ENCODE measurements at places on chromosomes 11 and 22.

GRCh38 chr11:2982214-2982613 lies 9.9 kb downstream of the NAP1L4 start:
- no peak for DNase-seq

GRCh38 chr11:88480223-88480622 lies 142.7 kb upstream of the CTSC start:
- peak; percentile 98 for DNase-seq

DNA sequence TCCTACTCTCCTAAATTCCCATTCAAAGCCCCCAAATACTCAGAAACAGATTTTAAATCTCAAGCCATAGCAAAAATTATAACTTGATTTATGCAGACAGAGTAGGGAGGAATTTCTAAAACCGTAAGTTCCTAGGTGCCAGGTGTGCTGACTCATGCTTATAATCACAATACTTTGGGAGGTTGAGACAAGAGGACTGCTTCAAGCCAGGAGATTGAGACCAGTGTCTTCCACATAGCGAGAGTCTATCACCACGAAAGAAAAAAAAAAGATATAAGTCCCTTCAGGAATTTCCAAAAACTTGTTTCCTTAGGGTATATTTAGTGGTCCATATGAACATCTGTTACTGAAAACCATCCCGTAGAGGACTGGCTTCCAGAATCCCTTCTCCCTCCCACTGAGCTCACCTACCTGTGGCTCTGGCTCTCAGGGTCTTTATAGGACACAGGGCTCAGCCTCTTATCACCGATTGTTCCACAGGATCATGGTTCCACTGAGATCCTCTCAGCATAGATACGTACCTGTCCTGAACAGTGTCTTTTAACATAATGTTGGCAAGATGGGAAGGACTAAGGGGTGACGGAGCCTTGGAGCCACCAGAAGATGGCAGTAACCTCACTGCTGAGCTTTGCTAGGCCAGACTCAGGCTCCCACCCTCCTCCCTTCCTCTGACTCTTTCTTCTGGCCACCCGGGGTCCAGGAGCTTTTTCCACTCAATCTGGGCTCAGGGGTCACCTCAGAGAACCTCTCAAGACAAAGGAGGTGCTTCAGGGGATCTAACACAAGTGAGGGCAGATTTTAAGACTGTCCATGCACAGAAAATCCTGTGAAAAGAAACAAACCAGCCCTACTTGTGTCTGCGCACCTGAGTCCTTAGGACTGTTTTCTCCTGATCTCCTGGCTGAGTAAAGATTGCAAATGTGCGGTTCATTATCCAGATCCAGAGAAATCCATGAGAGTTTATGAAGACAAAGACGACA lies 117.5 kb upstream of the TOP3B start:
- no peak for DNase-seq

- peak; percentile 62 for DNase-seq
These were observed 38.4 kb upstream of the A4GALT start for GRCh38 chr22:42758931-42759629.

DNA sequence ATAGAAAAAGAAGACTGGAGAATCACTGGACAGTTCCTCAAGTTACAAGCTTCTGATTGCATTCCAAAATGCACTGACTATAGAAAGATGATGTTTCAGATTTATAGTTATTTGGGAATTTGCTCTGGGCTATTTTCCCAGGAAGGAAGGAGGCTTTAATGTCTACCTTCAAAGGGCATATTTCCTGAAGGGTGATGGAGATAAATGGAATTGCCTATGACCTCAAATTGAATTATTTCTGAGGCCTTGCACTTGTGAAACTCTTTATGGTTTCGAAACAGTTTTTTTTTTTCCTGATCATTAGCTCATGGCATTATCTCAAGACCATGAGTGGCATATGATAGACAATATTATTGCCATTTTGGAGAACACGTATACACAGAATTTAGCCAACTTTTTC lies 333.9 kb downstream of the METTL15 start:
- peak; percentile 30 for DNase-seq

DNA sequence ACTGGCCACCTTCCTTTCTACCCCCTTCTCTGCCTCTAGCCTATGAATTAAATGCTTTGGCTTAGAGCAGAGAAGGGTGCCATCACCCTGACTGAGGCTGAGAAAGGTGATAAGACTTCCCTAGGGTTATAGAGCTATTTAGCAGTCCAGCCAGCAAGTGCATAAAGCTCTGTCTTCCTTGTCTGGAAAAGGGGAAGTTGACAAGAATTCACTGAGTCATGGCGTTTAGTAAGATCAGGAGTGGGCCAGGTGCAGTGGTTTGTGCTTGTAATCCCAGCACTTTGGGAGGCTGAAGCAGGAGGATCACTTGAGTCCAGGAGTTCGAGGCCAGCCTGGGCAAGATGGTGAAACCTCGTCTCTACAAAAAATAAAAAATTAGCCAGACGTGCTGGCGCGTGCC lies 63.1 kb downstream of the LHFPL7 start:
- DNase-seq, result no peak

GRCh38 chr11:12235553-12235946 lies 125.2 kb downstream of the MICAL2 start:
- no peak for DNase-seq

- no peak for DNase-seq
These were observed at the start of gene LRRC32 for GRCh38 chr11:76670485-76671236. LRRC32 (minus strand) TSS chr11:76670747; CDS start chr11:76665954, 4,793 bp downstream.

DNA sequence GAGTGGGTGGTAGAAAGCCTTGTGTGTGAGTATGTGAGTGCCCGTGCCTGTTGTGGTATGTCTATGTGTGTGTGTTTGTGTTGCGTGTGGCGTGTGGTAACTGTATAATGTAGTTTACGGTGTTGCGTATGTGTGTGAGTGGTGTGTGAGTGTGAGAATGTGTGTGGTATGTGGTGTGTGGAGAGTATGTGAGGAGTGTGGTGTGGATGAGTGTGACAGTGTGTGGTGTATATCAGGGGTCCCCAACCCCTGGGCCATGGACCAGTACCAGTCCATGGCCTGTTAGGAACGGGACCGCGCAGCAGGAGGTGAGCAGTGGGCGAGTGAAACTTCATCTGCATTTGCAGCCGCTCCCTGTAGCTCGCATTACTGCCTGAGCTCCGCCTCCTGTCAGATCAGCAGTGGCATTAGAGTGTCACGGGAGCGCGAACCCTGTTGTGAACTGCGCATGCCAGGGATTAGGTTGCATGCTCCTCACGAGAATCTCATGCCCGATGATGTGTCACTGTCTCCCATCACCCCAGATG lies 5.7 kb downstream of the UPK3A start:
- peak; percentile 77 for DNase-seq

GRCh38 chr11:118151431-118151830 lies 1.2 kb downstream of the SCN4B start:
- no peak for DNase-seq

DNA sequence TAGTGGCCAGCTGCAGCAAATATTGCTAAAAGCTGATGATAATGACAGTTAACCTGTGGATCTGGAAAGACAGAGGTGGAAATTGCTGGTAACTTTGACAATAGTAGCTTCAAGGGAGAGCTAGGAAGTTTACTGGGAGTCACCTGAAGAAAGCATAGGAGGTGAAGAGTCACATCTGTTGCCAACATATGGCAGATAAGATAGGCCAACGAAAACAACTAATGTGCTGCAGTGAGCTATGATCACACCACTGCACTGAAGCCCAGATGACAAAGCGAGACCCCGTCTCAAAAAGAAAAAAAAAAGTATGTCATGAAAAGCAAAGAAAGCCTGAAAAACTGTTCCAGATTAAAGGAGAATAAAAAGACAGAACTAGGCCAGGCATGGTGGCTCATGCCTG lies 4.3 kb upstream of the PRDM10 start:
- no peak for DNase-seq

DNA sequence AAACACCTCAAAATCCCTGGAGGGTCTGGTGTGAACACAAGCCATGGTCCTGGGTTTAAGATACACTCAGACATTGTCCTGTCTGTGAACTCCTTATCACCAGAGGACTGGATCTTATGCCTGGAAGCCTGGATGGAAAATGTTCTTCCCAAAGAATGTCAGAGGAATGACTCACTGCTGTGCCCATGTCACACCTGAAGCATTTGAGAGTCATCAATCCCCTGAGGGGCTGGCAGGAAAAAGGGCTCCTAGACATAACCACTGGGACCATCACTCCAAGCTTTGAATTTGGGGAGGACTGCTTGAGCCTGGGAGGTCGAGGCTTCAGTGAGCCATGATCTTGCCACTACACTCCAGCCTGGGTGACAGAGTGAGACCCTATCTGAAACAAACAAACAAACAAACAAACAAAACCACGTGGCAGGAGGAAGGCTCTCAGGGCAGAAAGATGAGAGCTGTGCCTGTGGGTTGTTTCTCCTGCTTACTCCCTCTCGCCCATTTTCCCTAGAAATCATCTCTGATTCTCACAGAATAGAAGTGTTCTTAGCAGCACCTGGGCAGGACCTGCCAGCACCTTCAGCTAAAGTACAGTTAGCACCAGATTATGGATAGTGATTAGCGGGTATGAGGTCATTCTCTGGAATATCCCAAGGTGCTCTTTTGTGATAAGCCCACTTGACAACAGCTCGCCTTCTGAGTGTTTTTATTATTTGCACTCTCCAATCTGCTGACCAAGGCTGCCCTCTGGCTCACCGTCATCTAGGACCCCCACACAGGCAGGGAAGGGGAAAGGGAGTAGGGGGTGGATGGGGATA lies 11.9 kb upstream of the PRG2 start:
- DNase-seq, result no peak

GRCh38 chr11:71129624-71130023 lies 122.8 kb downstream of the SHANK2 start:
- peak; percentile 47 for DNase-seq

DNA sequence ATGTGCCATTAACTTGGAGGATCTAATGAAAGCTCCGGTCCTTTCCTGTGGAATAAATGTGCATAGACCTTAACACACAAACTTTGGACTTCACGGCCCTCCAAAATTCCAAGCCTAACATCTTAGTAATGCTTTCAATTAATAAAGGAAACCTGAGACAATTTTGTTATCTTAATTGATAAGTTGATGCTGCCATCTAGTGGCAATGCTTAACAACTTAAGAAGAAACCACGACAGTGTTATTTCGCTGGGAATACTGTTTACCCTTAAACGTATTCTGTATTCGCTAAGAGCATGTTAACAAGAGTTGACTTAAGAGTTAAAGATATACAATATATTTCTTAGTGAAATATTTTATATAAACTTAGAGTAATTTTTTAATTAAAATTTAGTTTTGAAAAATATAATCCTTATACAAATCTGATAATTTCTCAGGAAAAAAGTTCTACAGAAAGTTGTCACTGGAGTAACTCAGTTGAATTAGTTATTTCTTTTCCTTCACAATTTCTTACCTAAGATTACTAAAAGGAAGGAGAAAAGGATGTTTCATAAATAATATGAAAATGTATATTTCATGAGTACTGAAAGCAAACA lies 35.0 kb upstream of the OR9G4 start:
- DNase-seq, result peak; percentile 64

DNA sequence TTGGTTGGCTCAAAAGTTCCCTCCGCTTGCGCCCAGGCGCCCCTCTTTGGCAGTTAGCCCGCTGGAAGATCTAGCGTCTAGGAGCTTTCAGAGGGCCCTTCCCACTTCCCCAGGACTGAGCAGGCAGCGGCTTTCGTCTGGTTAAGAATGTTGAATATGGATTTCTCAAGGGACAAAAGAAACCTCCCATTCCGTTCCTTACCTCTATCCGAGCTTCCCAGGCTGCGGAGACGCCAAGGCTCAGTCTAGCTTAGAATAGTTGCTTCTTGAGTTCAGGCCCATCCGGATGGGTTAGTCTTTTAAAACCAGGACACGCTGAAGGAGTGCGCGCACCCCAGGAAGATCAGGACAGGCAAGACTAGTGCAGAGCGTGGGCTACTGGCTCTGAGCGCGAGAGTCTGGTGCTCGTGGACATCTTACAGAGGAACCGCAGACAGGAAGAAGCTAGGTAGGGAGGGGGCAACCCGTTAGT lies 1.6 kb downstream of the NELL1 start:
- DNase-seq, result no peak

- no peak for DNase-seq
These were observed 211.7 kb downstream of the FAT3 start for GRCh38 chr11:92436034-92436920.

DNA sequence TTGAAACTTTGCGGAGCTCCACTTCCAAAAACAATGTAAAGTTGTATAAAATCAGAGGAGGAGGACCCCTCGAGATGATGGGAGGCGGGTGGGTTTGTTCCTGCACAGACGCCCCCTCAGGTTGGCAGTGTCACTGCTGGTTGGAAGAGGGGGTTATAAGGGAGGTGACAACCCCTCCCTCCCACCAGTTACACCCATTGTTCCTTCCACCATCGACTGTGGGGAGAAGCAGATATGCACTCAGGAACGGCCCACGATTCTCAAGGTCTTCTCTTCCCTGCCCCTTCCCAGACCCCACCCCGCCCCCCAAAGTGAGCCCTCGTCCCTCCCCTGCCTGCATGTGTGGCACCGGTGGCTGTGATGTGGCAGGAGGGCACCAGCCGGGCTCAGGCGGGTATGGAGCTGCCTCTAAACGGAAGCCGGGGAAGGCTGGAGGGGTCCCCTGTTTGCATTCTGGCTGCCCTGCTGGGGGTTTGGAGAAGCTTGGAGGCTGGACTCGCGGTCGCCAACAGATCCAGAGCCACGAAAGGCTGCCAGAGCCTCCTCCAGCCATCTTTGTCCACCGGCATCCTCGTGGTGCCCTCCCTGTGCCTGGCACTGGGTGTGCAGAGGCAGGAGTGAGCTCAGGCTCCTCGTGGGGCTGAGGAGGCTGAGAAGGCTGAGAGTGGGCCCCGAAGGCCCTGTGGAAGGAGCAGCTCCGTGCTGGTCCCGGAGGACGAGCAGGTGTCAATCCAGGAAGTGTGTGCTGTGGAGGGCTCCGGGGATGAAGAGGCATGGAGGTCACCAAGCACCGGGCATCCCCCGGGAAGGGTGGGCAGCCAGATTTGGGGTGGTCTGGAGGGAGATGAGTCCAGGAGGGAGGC lies 778 bp downstream of the KDELR3 start:
- DNase-seq, result no peak

DNA sequence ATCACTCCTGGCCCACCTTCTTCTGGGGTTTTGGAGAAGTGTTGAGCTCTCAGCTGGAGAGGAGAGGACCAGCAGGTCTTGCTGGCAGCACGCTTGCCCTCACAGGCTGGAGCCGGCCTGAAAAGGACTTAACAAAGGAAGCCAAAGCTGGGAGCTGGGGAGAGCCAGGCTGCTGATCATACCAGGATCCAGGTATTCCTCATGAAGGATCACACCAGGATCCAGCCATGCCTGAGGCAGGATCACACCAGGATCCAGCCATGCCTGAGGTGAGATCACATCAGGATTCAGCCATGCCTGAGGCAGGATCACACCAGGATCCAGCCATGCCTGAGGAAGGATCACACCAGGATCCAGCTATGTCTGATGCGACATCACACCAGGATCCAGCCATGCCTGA lies 17.0 kb downstream of the MRGPRD start:
- DNase-seq, result no peak

- no peak for DNase-seq
These were observed 2.0 kb downstream of the PHLDA2 start for GRCh38 chr11:2927121-2927800.

GRCh38 chr22:35526333-35526979 lies 14.2 kb upstream of the RASD2 start:
- no peak for DNase-seq

- DNase-seq, result no peak
These were observed 7.0 kb downstream of the RASSF7 start for GRCh38 chr11:567629-568292.

Data from AG10803 (cell line).